HFFc6 (cell line): ENCODE measurements at places on chromosomes 11 and 22.

DNA sequence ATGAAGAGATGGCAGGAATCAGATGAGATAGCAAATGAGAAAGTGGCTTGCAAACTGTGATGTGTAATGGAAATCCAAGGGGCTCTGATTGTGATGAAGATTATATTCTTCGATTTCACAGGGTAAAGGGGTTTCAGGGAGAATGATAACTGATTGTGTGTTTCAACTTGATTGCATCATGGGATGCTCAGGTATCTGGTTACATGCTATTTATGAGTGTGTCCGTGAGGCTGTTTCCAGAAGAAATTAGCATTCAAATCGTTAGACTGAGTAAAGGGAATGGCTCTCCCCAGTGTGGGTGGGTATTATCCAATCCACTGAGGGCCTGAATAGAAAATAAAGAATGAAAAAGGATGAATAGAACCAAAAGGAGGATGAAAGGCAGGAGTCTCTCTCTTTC is 278.7 kb upstream of the LARGE1 start:
- no peak for DNase-seq

DNA sequence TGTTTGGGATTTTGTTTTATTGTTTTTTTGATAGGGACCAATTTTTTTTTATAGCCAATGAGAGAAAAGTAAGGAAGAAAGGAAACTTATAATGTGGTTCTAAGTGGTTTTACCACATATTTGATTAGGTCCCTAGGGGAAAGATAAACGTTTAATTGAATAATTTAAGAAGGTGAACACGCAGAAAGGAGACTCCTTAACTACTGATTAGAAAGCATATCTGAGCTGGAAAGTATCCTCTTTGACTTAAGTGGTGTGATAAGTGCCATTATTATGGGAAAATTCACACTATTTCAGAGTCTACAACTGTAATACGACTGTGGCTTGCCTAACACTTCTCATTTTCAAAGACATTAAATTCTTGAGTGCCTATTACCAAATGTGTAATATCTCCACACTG is 106.5 kb upstream of the GRAMD1B start:
- no peak for DNase-seq

DNA sequence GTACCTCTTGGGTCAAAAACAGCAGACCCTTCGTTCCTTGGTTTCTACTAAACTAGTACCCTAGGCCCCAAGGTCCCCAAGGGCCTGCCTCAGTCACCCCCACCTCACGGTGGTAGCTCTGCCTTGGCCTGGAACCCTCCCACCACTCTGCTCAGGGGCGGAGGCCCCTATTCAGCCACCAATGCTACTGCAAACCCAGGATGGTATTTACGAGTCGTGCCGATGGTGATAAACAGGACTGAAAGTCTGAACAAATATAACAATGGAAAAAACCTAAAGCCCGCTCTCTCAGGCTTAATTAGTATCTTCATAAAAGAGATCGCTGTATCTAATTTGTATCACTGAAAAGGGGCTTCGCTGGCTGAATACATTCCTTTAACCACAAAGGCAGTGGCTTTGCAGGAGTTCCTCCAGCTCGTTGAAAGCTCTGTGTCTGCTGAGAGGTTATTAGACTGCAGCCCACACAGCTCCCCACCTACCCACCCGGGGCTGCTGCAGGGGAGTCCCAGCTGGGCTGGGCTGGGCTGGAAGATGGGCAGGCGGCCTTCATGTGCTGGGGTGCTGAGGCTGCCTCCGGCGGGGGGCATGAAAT is 15.2 kb downstream of the SHISAL1 start:
- DNase-seq, result no peak

DNA sequence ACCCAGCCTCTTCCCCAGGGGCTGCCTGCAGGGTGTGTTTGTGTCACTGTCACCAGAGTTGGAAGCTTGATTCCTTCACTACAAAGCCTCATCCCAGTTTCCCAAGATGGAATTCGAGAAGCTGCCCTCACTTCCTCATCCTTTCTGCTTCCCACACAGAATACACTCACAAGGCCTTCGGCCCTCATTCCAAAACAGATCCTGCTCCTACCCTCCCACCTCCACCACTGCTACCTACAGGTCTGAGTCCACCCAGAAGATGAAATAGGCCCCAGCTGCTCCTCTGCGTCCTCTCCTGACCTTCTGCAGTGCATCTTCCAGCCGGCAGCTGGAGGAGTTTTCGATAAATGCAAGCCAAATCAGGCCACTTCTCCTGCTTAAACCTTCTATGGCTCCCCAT is 6.8 kb upstream of the WNT7B start:
- DNase-seq, result no peak

GRCh38 chr11:3156282-3156660 is 8.8 kb downstream of the OSBPL5 start:
- no peak for DNase-seq

DNA sequence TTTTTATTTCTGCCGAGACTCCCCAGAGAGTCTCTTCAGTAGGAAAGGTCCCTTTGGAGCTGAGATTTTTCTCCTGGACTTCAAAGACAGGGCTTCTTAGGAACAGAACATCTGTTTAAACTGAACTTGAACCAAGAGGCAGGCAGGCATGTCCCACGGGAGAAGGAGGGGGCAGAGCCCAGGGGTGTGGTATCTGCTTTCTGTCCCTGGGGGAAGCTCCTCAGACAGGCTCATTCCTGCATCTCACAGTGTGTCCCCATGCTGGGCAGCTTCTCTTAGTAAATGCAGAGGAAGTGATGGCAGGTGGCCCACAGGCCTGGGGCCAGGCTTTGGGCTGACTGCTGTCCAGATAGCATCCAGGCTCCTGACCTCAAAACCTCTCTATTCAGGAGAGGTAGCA is 47.3 kb downstream of the TSPAN18 start:
- DNase-seq, result no peak

GRCh38 chr11:126426106-126426505 is 70.6 kb downstream of the ST3GAL4 start:
- no peak for DNase-seq

- no peak for DNase-seq
These were observed 5.0 kb upstream of the MUC6 start for GRCh38 chr11:1041471-1041870.

- no peak for DNase-seq
These were observed 101.7 kb downstream of the SNX19 start for GRCh38 chr11:130814440-130815096.

DNA sequence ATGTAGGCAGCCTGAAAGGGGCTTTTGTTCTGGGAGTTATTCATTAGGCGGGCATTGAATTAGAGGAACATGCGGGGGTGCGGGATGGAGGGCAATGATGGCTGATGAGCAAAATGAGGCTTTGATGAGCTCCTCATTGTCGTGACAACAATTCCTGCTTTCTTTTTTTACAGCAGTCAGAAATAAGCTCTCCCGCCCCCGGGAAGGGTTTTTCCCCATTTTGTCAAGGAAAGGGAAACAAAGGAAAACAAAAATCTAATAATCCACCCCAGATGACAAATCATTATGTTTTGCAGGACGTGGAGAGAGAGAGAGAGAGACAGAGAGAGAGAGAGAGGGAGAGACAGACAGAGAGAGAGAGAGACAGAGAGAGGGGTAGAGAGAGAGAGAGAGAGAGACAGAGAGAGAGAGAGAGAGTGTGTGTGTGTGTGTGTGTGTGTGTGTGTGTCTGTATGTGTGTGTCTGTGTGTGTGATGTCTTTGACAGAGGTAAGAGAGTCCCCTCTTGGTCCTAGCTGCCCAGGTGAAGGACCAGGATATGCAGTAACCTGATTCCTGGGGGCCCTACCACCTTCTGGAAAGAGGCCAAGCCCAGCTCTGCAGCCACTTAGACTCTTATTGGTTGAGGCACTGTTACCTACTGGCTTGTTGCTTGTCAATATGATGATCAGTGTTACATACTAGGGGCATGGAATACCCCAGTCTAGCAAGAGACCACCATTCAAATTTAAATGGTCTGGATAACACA is 46.7 kb upstream of the PARVA start:
- DNase-seq, result no peak

- DNase-seq, result no peak
These were observed 3.6 kb downstream of the CDKN1C start for GRCh38 chr11:2881981-2882375.

- peak; percentile 54 for DNase-seq
These were observed 18.5 kb upstream of the CBX7 start for GRCh38 chr22:39170825-39171622.

DNA sequence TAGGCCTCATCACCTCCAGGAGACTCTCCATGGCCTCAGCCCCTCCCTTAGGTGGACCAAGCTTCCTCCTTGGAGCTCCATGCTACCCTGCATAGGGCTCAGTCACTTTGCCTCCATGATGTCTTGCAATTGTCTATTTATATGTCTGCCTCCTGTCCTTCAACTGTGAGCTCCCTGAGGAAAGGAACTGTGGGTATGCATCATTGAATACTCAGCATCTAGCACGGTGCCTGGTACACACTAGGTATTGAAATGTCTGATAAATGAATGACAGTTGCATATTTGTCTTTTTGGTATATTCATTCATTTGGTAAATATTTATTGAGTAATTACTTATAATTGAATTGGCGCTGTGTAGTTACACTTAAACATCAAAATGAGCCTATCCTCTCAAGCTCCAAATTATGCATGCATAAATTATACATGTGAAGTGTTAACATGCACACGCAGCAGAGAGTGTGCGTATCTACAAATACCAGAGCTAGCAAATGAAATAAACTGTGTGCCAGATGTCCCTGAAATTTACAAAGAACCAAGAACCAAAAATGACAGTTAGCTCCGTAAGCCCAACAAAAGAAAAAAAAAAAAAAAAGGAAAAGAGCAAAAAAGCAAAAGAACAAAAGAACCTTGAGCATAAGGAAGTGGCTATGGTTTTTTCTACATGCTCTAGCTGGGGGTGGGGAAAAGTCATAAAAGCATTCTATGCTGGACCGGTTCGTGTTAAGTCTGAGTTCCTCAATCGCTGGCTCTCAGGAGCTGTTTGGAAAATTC is 25.2 kb downstream of the GRAP2 start:
- DNase-seq, result no peak

DNA sequence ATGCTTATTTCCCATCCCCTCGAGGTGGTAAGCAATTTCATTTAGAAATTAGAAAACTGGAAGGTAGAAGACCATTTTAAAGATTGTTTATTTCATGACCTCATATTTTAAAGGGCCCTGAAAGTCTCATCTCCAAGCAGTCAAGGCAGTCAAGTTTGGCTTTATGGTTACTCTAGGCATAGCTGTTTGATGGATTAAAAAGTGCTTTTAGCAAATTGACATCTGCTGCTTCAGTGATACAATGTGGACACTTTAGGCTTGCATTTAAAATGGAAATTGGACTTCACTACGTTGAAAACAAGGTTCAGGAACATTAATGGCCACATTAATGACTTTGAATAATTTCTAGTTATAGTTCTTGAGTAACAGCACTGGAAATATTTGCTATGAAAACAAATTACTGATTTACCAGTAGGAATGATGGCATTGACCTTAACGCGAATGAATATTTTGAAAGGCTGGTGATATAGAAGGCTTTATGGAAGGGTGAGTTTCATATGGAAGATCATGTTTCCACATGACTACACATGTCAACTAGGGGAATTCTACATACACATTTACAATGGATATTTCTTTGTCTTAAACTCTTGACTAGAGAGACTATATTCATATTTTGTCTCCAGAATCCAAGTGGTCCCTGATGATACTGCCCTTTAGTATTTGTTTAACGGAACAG is 873.5 kb downstream of the JRKL start:
- DNase-seq, result no peak

- DNase-seq, result no peak
These were observed 21.6 kb upstream of the SUSD2 start for GRCh38 chr22:24159650-24160049.

DNA sequence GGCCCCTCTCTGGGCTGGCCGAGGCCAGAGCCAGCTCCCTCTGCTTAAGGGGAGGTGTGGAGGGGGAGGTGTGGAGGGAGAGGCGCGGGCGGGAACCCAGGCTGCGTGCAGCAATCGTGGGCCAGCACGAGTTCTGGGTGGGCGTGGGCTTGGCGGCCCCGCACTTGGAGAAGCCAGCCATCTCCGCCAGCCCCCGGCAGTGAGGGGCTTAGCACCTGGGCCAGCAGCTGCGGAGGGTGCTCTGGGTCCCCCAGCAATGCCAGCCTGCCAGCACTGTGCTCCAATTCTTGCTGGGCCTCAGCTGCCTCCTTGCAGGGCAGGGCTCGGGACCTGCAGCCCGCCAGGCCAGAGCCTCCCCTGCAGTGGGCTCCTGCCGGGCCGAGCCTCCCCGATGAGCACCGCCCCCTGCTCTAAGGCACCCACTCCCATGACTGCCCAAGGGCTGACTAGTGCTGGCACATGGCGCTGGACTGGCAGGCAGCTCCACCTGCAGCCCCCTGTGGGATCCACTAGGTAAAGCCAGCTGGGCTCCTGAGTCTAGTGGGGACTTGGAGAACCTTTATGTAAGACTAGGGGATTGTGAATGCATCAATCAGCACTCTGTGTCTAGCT is 96.7 kb upstream of the OR9G4 start:
- no peak for DNase-seq

GRCh38 chr22:40276996-40277823 is 69.1 kb upstream of the ADSL start:
- peak; percentile 28 for DNase-seq

DNA sequence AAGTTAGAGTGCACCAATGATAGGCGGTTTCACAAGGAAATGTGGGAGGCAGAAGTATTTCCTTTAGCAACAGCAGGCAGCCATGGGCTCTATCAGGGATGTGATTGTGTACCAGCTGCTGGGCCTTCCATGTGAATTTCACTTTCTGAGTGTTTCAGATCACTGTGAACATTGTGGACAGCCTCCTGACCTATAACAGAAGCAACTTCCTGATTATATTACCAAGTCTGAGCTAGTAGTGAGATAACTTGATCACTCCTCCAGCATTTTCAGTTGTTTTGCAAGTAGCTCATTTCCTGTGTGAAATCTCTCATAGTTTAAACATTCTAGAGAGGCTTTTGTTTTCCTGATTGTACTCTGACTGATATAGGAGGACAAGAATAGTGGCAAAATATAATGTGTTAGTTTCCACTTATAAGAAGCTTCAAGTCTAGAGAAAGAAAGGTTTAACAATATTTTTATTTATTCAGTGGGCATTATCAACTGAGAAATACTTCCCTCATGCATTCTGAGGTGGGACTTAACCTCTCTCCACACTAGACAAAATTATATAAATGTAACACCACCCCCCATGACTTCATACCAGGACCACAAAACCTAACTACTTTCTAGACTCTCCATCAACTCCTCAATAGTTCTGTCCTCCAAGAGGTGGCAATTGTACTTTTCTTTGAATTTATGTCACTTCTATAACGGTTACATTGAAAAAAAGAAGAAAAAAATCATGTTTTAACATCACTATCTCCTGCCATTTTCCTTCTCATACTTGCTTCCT is 184.2 kb upstream of the LUZP2 start:
- no peak for DNase-seq

- DNase-seq, result no peak
These were observed 73.3 kb downstream of the FAM76B start for GRCh38 chr11:95716266-95716665.

GRCh38 chr11:61569701-61570100 is 11.2 kb downstream of the SYT7 start:
- no peak for DNase-seq

DNA sequence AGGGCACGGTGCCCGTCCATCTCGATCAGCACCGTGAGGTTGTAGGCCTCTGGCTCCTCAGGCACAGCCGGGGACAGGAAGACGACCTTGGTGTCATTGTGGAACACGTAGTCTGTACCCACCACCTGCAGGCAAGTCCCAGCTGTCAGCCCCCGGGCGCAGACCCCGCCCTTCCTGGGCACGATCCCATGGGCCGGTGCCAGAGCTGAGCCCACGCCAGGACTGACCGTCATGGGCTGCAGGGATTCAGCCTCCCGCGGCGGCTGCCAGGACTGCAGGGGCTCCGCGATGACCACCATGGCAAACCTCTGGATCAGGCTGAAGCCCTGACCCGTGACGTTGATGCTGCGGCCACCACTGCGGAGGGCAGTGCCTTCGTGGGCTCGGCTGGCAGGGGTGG is 11.8 kb upstream of the MAPK11 start:
- no peak for DNase-seq
